NCI-H1092 treated with DMSO at 0.1 percent for 48 hours (cell line): ENCODE measurements at places on chromosomes 5 and 9.
A peak's percentile ranks its signal among the peaks of the same experiment; 100 is the strongest.

GRCh38 chr5:149053072-149053695, 9.7 kb downstream of the SH3TC2 start:
- DNase-seq: no peak

DNA sequence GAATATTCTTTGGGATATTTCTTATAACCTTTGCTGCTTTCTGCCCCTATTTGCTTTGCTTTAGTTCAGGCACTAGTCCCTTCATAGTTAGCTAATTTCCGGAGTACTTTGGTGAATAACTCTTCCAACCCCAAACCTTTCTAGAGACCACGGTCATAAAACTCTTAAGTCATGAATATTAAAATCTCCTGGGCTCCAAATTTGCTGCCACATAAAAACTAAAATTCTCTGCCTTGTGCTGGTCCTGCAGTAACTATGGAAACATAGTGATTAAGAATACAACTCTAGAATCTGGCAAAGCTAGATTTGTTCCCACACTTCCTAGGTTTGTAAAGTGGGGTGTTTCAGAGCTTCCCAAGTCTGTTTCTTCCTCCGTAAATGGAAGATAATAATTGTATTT, 10.0 kb upstream of the ACTBL2 start:
- no peak for DNase-seq

DNA sequence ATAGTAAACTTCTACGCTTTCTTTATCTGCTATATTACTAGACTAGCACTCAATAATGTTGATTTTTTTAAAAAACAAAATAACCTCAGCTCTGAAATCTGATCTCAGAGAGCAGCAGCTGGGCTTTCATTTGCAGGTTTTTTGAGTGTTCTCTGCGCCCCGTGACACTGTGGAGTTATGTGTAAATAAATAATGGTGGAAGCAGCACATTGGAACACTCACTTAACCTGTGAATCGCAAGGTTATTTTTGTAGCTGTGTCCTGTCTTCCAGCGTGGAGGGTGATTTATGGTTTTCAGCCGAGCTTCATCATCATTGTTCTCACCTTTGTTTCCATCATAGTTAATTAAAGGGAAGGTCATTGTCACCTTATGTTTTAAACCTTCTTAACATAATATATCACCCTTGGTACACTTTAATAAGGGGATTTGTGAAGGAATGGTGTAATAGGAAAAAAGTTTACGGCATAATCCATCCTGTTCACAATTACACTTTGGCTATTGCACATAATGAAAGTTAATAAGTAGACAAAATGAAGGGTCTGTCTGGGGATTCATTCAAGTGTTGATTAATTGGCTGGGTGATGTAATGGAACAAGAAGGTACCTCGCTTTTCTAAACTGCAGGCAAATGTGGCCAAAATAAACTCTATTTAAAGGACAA, 493.3 kb upstream of the ADAMTS16 start:
- no peak for DNase-seq

GRCh38 chr9:85715587-85715986, 26.2 kb downstream of the AGTPBP1 start:
- DNase-seq: no peak

DNA sequence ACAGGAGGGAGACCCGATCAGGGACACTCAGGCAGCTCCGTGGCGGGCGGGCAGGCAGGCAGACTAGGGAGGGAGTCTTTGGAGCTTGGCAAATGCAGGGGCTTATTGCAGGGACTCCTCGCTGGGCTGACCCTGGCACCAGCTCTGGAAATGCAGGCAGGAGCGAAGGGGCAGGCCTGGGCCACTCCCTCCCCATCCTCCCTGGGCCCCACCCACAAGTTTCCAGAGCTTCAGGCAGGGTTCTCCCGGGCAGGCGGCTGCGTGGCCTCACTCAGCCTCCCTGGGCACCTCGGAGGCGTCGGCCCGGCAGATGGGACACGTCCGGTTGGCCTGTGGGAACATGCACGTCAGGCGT, 8.5 kb downstream of the RNF44 start:
- no peak for DNase-seq

GRCh38 chr9:88628114-88628513, 93.1 kb downstream of the NXNL2 start:
- no peak for DNase-seq

DNA sequence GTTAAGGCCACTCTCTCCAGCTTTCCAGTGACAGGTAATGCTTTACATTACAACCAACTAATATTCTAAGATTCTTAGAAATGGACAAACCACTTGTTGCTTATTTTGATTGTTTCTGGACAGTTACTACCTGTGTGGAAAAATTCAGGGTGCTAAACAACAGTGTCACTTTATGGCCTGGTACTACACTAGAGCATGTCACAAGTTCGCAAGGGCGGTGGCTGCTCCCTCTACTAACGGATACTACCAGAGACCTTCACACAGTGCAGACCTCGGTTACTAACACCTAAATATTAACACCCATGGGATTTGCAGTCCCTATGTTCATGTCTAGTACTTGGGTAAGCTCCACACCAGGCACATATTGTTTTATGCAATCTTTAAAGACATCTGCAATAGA, 13.4 kb downstream of the HMGXB3 start:
- DNase-seq: no peak

- peak; percentile 73 for DNase-seq
Observed at GRCh38 chr9:115013998-115014397, 83.6 kb upstream of the TNFSF8 start.

DNA sequence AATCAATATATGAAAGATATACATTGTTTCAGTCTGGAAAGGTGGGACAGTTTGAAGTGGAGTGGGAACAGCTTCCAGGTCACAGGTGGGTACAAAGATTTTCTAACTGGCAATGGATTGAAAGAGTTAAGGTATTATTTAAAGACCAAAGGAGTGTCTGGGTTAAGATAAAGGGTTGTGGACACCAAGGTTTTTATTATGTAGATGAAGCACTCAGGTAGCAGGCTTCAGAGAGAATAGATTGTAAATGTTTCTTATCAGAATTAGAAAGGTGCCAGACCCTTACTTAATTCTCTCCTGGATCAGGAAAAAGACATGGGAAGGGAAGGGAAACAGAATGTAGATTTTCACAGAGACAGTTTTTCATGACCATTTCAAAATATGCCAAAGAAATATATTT, 1174.8 kb downstream of the MAT2B start:
- no peak for DNase-seq

GRCh38 chr5:16732356-16732755, 115.6 kb upstream of the RETREG1 start:
- DNase-seq: no peak

DNA sequence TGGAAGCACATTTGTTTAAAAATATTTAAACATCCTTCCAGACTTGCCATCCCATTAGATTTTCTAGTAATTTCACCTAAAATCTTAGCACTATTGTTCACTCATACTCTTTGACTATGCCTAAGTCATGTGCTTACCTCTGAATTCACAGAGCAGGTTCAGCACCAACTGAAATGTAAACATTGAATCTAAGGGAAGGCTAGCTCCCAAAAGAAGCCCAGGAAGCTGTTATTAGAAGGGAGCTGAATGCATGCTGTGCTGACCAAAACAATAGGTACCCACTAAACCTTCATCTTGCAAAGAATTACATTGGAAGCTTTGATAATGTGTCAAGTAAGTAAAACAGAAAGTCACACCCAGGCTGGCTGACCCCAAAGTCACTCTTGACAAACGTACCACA, 571.3 kb downstream of the GABRG2 start:
- DNase-seq: no peak

GRCh38 chr9:37337301-37337890, 85.1 kb upstream of the GRHPR start:
- DNase-seq: peak; percentile 55

DNA sequence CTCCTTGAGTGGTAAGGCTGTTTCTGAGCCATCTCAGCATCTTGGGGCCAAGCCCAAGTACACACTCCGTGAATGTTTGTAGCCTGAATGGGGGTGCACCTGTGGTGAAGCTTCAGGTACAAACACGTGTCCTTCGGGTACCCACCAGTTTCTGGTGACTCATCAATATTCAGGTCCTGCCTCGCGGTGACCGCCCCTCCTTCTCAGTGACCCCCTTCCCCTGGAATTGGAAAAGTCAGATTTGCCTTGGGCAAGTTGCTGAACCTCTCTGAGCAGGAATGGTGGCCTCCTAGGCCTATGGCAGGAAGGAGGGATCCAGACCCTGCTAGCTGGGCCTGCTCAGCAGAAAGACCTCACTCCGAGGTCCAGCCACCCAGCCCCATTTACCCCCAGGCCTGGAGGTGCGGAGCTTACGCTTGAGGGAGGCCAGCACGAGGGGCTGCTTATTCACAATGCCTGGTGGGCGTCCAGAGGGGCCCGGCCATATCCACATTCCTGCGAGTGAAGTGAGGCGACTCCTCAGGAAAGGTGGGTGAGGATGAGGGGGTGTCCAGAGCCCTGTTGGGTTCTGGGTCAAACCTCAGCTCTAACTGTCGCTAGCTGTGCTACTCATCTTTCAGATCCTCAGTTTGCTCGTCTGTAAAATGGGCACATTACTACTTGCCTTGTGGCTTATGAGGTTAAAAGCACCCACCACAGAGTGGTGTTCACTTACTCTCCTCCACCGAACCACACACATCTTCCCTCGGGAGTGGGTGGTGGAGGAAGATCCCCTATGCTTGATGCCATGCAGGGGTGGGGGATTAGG, 7.0 kb downstream of the ADGRD2 start:
- DNase-seq: no peak

DNA sequence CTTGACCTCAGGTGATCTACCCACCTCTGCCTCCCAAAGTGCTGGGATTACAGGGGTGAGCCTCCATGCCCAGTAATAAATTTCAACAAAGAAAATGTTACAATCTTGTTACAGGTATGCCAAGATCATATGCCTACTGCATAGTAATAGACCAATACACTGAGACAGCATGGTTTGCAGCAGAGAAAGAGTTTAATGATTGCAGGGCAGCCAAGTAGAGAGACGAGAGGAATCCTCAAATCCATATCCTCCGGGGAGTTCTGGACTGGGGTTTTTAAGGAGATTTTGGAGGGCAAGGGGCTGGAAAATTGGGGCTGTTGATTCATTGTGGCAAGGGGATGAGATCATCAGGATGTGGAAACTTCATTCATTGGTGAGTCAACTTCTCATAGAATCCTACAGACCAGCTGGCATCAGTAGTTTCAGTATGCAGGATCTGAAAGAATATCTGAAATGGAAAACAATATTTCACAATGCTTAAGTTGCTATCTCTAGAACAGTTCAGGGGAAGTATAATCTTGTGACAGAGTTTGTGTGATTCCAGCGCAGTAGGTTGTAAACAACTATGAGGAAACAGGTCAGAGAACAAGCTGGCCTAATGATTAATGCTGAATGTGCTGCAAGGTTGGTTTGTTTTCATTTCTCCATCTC, 14.8 kb upstream of the TUT7 start:
- no peak for DNase-seq

GRCh38 chr5:39520232-39520572, 95.4 kb upstream of the DAB2 start:
- no peak for DNase-seq

DNA sequence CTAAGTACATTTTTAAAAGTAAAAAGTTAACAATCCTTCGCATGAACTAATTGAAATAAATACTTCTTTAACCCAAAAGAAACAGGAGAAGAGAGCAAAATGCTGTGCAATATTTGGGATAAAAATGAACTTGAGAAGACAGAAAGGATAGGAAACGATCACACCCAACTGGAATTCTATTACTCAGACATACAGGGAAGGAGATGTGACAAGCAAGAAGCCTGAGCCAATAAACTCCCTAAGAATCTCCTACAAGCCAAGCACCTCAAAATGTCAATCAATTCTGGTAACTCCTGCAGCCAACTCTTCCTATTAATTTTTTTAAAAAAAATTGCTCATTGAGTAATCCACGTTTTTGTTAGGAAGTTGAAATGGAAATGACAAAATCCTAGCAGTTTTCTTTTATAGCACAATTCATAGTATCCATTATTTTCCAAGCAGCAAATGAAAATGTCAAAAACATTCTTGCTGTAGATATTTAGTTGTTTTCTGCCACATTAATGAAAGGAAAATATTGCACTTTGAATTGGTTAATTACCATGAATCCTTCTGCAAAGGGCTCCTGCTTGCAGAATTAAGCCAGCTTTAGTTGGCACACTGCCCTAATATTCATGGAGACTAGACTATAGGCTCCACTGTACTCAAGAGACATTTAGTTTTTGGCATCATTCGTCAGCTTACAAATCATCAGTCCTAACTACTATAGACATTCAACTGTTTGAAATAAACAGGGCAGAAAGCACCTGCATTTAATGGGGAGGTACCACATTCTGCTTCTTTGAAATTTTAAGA, 89.0 kb downstream of the RFX3 start:
- DNase-seq: peak; percentile 77

DNA sequence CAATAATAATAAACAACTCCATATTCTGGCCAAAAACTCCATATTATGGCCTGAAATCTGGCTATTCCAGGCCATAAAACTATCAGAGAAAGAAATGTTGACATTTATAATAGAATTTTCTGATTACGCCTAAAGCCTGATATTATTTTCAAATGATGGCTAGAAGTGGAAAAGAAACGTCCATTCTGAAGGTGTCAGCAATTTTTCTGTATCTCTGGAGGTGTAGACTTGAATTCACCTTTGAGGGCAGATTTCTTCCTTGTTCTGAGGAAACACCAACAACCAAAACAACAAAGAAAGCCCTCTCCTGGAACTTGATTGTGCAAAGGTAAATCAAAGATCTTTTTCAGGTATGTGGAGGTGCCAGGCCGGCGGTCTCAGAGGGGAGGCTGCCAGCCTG, 390.7 kb downstream of the DMAC1 start:
- no peak for DNase-seq

DNA sequence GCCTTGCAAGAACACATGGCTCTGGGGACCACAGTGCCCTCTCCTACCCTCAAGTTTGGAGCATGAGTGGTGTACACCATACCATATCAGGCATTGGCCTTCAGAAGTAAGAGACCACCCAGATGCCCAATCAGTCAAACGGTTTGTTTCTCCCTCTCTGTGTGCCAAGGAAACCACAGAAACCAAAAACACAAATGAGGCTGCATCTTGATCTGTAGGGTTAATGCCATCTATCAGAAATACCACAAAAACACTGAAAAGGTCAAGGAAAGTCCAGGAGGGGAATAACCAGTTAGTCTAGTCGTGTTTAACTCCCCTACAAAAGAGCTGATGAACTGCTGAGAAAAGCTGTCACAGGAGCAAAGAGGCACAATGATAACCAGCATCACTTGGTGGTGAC, 78.4 kb downstream of the INSYN2B start:
- no peak for DNase-seq

- DNase-seq: peak; percentile 18
Observed at GRCh38 chr9:84170521-84171141, 169.9 kb downstream of the SLC28A3 start.

- DNase-seq: no peak
Observed at GRCh38 chr5:4576161-4576748, 563.9 kb upstream of the ADAMTS16 start.

GRCh38 chr5:169100735-169101075, 200.2 kb downstream of the SLIT3 start:
- DNase-seq: no peak

- no peak for DNase-seq
Observed at GRCh38 chr9:3576328-3576727, 50.5 kb upstream of the RFX3 start.

- DNase-seq: no peak
Observed at GRCh38 chr9:72440992-72441847, 76.2 kb upstream of the ZFAND5 start.

GRCh38 chr5:23820765-23821471, 313.5 kb downstream of the PRDM9 start:
- DNase-seq: peak; percentile 34
